ENCODE measurements at places on chromosomes 1 and 21.

DNA sequence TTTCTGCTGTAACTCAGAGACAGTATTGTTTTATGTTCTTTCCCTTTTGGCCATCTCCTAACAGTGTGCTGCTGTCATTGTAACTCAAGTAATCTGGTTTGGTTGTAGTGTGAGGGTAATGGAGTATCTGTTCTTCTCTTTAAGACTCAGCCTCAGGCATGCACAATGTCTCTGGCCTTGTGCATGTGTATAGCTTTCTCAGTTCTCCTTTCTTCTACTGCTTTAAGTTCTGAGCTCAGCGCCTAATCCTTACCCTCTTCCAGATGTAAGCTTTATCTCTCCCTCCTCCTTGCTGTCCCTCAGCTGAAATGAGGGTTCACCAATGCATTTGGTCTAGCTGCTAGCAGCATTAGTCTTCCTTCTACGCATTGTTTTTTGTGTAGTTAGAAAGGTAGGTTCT lies 1420.4 kb upstream of the PRMT6 start:
- no peak for DNase-seq

DNA sequence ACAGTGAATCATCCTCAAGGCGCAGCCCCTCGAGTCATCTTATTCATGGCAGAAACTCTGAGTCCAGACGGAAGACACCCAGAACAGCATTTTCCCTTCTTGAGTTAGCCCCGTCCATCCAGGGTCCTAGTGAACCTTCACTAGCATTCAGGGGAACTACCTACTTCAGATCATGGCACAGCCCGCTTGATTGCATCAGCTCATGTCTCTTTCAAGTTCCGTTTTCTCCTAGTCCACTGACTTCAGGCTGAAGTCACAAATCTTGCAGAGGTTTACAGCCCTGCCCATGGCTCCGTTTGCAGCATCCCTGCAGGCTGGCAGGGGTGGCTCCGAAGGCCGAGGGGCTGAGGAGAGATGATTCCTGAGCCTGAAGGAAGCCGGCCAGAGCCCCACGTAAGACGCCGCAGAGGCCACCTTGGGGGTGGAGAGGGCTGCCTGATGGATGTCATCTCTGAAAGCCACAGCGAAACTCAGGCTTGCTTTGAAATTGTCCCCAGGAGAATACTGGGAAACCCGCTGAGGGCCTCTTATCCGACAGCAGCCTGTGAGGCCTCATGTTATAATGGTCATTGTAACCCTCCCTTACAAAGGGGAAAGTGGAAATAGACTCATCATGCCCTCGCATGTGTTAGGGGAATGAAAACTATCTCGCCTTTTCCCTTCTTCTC lies 310.2 kb upstream of the AJAP1 start:
- DNase-seq = no peak

GRCh38 chr1:41623736-41624135 lies 139.3 kb upstream of the EDN2 start:
- DNase-seq = no peak

DNA sequence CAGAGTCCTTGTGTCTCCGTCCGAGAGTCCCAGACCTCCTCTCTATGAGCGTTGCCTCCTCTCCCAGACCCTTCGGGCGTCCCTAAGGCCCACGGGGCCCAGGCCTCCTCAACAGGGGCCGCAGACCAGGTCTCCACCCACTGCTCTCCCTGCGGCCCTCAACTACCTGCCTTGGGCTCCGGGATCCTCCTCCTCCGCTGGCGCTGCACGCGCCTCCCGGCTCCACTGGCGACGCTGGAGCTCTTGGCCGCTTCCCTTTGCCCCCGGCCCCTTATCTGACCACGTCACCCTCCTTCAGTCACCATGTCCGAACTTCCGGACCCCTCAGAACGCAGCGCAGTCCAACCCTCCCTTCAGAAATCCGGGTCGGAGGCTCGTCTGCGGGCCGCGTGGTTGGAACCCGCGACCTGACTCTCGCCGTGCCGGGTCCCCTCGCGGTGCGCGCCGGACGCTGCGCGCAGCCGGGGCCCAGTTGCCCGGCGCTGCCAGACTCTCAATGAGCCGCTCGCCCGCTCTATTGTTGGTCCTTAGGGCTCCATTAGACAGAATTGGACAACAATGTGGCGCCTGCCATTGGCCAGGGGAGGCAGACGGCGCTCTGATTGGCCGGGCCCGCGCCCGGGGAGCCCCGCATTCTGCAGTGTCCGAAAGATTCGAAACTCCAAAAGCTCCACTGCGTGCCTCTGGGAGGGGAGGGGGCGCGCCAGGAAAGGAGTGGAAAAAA lies at the start of gene DMRTA2:
TSS of gene DMRTA2 (minus strand) at position 498 of the 724 bp plus-strand sequence. CDS start 1,907 bp downstream, outside the sequence.
- no peak for DNase-seq

GRCh38 chr1:107789817-107790524 lies 175.0 kb downstream of the VAV3 start:
- no peak for DNase-seq

DNA sequence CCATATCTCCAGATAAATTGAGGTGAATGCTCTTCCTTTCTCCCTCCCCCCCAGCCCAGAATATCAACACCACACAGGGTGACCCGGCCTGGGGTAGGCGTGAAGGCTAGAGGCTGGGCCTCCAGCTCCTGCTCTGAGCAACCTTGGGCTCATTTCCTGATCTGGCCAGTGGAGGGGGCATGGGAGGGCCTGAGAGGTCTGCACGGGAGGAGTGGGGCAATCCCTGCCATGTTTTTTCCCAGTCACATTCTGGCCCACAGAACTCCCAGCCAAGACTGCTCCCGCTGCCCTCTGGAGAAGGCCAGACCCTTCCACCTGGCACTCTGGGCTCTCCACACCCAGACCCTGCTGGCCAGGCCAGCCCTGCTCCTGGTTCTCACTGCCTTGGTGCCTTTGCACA lies 3.9 kb downstream of the CLDN19 start:
- DNase-seq = peak; percentile 61

GRCh38 chr1:226601456-226601855 lies 52.9 kb downstream of the STUM start:
- no peak for DNase-seq

- peak; percentile 49 for DNase-seq
Measured at GRCh38 chr1:45654540-45655280, 30.9 kb upstream of the CCDC17 start.

DNA sequence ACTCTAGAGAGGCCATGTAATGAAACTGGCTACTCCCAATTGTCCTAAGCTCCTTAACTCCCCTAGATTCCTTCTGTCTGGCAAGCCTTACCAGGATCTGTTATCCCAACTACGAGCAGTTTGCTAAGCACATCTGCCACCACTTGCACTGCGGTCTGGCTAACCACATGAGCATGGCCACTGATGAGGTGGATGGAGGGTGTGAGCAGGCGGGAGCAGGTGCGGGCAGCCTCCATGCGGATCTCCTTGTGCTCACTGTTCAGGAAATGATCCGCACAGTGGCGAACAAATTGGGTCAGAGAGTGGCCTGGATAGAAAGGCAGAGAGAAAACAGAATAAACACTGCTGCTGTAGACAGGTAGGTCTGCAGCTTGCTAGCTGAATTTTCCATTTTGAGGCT lies 24.0 kb downstream of the MTOR start:
- DNase-seq = no peak

DNA sequence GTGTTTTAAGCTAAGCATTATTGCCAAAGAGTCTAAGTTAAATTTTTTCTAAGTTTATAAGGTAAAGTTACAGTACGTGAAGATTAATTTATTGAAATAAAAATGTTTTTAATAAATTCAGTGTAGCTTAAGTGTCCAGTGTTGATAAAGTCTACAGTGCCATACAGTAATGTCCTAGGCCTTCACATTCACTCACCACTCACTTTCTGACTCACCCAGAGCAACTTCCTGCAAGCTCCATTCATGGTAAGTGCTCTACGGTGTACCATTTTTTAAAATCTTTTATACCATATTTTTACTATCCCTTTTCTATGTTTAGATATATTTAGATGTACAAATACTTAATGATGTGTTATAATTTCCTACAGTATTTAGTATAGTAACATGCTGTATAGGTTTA lies 173.2 kb downstream of the CACNA1E start:
- peak; percentile 11 for DNase-seq

GRCh38 chr1:108749081-108749480 lies 2.6 kb downstream of the STXBP3 start:
- DNase-seq = no peak

GRCh38 chr1:190475421-190476141 lies 2.1 kb downstream of the BRINP3 start:
- no peak for DNase-seq

DNA sequence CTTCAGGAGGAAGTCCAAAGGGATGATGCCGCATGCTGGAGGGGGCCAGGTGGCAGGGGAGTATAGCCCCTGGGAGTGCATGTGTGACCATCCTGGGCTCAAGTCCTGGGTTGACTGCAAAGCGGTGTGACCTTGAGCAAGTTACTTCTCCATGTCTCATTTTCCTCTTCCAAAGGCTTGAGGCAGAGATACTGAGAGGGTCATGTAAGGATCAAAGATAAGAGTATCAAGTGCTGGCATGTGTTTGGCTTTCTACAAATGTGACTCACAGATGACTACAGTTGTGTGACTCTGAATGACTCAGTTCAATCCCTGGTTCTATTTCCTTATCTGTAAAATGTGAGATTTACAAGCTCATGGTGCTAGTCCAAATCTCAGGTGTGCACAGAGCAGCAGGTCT lies 26.1 kb downstream of the PROK1 start:
- peak; percentile 86 for DNase-seq

DNA sequence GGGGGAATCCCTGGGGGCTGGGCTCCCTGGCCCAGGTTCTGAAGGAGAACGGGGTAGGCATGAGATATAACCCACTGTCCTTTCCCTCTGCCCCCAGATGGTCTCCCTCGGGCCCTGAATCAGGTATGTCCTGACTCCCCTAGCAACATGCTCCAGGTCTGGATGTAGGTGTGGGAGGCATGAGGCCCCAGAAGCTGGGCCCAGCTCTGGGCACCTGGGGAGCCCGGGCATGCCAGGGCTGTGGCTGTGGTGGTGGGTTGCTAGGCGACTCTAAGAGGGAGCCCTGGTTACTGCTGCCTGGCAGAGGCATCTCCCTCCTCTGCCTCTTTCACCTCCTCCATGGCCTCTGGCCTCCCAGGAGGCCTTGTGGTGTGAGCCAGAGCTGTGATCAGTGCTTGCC lies 16.2 kb downstream of the FOXO6 start:
- no peak for DNase-seq

- no peak for DNase-seq
Measured at GRCh38 chr21:40952551-40953323, 105.8 kb upstream of the DSCAM start.

GRCh38 chr1:201751872-201752271 lies 77.1 kb upstream of the IPO9 start:
- DNase-seq = peak; percentile 40

DNA sequence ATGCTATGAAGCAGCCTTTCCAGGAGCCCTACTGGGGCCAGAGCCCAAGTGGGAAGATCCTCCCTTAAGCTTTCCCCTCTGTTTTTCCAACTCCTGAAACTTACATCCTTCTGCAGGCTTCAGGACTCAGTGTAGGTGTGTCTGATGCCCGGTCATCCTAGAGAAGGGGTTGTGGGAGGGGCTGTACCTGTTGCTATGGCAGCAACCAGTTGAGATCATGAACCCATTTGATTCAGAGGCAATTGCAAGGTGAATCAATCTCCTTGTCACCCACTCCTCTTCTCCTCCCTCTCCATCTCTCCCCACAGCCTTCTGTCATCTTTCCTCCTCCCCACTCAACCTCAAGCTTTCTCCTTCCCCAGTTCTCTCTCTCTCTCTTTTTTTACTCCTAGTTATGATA lies 151.8 kb downstream of the CACNA1E start:
- DNase-seq = no peak

DNA sequence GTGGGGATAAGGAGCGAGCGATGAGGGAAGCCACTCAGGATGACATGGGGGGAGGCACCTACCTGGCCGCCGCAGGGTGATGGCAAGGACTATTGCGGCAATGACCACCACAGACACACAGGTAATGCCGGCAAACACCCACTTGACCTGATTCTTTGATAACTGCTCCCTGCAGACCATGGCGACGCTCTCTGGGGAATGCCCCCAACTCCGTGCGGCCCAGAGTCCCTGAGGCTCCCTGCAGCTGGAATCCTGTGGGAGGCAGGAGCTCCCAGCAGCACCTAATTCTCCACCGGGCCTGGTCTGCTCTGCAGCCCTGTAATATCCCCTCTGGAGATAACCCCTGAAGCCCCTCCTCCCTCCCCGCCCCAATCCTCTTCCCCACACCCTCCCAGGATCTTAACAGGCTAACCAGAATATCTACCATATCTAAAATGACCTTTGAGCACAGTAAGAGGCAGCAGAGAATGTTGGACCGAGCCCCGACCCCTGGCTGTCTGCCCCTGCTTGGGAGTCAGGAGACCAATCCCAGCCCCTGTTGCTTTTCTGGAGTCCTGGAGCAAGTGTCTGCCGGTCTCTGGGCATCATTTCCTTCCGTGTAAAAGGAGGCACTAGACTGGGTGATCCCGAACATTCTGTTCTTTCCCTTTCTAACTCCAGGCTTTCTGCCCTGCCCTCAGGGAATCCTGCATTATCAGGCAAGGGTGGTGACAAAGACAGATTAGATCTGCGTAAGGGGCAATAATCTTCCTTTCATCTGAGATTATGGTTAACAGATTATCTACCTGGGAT lies at the start of gene FAM151A:
TSS of gene FAM151A (minus strand) at position 310 of the 792 bp plus-strand sequence. CDS start at position 180, 130 bp downstream.
- DNase-seq = no peak

DNA sequence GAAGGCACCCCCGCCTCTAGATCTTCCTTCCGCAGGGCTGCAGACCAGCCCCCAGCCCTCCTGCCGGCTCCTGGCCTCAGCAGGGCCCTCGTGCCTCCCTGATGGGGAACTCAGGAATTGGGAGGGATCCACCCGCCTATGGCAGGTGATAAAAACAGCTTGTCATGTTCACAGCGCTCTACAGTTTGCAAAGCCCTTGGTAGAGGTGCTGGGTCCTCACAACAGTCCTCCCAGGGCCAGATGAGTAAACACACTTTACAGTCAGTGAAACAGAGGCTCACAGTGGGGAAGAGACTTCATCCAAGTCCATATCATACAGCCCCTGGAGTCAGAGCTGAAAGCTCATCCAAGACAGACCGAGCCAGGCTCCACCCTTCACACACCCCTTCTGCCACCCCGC lies 97.0 kb upstream of the IFFO2 start:
- DNase-seq = no peak

DNA sequence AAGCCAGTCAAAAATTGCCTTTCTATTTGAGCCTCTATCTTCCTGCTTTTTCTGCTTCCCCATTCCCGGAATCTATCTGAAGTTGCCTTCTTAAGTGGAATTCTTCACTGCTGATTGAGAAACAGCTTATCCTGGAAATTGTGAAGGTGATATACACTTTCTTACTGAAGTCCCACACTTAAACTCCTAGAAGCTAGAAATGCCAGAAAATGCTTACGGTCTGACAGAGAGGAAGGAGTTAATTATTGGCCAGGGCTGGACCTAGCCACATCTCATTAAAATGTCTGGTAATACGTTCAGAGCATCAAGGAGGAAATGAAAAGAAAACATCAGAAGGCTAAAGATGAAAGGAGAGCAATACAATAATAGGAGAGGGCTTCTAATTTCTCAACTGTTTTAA lies 292.5 kb upstream of the SNX7 start:
- DNase-seq = no peak

DNA sequence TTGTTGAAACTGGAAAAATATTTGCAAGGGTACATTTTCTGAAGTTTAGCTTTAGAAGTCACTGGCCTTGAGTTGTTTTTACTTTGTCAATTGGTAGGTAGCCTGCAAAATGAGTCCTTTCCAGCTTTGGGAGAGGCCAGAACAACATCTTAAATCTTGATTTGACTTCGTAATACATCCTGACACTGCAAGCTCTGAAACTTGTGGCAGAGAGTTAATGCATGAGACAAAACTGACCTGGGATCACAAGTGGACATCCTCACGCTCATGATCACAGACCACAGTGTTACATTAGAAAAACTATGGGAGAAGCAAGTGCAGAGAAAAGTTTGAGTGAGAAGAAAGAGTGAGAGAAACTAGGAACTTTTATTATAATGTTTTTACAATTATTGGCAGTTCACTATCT lies 550.9 kb downstream of the USP25 start:
- peak; percentile 27 for DNase-seq

Measured in GM23248 (cell line).